ENCODE measurements at places on chromosomes 2 and 18.

- no peak for DNase-seq
These were observed 128.0 kb upstream of the HNRNPA3 start for GRCh38 chr2:177084607-177085006.

GRCh38 chr2:225488743-225489142 is 89.2 kb downstream of the NYAP2 start:
- DNase-seq = no peak

DNA sequence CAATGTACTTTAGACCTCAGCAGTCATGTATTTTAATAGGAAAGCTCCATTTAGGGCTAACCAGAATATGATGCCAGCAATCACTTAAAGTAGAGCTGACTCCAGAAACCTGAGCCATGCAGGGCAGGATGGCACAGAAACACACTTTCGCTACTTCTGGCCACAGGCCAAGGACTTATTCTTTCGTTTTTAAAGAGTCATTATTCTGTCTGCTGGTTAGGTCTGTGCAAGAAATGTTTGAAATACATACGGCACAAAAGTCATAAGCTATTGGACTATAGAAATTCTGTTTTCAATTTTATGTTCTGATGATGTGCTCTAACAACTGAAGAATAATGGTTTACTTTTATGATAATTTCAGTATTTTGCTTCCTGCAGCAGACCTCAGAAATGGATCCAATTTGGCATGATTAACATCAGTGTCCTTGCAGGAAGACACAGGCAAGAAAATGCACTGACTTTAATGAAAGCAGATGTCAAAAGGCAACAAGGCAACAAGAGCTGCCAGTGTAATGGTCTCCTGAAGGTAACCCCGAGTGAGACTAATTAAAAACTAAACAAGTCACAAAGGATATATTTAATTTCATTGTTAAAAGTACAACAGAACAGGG is 114.4 kb upstream of the CHRNA1 start:
- no peak for DNase-seq

DNA sequence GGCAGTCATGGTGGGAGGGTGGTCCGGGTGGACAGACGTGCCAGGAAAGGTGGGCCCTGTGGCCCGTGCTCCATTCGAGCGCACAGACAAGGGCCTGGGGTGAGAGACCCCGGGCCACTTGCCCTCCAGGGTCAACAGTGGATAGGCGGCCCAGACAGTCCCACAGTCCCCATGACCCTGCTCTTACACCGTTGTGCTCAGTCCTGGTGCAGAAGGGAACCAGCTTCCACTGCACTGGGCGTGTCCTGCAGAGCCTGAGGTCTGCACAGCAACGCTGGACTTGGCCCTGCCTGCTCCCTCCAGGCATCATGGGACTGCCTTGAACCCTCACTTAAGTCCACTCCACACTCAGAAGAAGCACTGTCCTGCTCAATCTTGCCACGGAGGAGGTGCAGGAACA is 52.0 kb downstream of the PXDN start:
- DNase-seq = no peak

GRCh38 chr2:65885266-65885665 is 452.9 kb upstream of the SPRED2 start:
- no peak for DNase-seq

DNA sequence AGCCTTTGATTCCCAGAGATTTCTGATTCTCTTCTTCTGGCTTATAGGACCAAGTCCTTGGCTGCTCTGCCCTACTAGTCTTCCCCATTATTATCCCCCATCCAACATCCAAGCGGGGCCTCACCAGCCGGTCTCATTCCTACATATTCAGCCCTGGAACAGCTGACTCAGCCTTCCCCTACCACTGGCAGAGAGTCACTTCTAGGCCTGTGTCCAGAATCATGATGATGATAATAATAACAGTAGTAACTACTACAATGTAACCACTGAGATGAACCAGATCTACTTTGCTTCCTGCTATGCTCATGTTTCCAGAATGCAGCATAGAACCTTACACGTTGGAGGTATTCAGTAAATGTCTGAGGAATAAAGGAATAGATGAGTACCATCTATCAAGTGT is 295.2 kb downstream of the SRBD1 start:
- DNase-seq = no peak

GRCh38 chr2:129903586-129904425 is 75.7 kb upstream of the RAB6C start:
- DNase-seq = no peak

- DNase-seq = no peak
These were observed 294.5 kb downstream of the CCDC178 start for GRCh38 chr18:33146014-33146413.

GRCh38 chr2:175057078-175057685 is 52.0 kb upstream of the CHN1 start:
- no peak for DNase-seq

DNA sequence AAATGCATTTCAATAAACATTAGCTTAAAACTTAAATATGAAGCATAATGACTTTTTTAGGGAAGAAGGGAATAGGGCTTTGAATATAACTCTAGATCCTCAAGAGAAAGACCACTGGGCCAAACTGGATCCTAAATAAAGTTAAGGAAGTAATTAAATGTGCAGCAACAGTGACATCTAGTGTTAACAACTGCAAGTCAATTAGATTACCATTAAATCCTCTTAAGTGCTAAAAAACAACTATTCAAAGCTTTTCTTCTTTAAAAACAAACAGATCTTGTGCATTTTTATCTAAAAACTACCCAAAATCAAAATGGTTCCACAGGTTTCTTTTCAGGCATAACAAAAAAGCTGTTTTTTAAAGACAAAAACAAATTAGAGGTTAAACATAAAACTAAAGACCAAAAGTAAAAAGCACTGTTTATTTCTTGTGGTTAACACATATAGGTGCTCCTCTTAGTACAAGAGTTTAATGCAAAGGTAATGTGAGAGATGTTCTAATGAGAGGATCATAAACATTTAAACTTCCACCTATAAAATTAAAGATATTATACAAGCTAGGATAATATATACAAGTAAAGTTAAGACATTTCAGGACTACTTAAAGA is 111.4 kb downstream of the THADA start:
- DNase-seq = no peak

GRCh38 chr2:237968048-237968862 is 1.4 kb downstream of the UBE2F start:
- peak; percentile 10 for DNase-seq

GRCh38 chr2:41647468-41648050 is 400.3 kb upstream of the PKDCC start:
- no peak for DNase-seq

DNA sequence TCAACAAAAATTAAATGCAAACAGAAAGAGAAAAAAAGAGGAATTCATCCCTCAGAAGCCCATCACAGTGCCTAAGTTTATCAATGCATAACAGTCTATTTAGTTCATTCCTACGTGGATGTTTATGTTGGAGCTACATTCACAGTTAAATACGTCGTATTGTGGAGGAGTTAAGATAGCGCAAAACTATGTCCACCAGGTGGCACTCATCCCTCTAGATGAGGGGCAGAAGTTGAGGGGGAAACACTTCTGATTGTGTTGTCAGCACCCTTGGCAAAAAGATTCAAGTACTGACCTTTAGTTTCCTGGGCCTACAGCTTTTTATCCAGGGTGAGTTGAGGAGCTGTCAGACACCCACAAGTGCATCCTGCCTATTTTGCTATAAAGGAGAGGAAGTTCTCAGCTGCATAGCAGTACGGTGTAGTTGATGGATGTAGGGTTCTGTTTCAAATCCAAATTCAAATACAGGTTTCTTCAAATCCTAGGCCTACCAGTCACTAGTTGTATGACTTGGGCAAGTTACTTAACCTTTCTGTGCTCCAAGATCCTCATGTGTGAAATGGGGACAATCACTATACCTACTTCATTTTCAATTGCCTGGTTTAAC is 26.8 kb upstream of the MYO1B start:
- peak; percentile 34 for DNase-seq

- DNase-seq = no peak
These were observed 16.4 kb downstream of the CAPN13 start for GRCh38 chr2:30790879-30791278.

DNA sequence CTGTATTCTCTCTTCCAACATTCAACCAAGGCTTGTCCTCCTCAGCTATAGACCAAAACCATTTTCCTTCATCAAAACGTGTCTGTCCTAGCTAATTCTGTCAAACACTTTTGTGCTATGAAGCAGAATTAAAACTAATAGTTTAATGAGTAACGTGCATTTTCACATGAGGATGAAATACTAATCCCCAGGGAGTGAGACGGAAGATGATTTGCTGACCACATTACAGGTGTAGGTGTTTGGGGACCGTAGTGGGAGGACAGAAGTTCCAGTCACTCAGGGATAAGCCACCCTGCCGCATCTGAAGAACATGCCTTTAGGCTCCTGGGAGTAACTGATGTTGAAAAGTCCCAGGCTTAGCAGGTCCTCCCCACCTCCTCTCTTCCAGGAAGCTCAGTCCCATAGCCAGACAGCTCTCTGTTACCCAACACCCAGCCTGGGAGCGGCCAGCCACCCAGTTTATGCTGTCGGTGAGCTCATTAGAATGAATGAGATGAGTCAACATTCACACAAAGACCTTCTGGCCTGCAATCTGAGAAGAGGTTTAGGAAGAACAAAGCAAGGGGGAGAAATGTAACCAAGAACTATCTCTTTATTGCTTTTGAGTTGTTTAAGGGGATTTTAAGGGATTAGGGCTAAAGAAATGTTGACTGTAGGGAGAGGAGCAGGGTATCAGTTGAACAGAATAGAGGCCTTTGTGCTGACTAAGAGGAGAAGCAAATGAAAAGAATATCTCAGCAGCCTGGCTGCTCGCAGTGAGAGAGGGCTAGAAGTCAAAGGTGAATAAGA is 122.5 kb downstream of the FOXI3 start:
- DNase-seq = no peak

- DNase-seq = no peak
These were observed 46.8 kb upstream of the TRIM43B start for GRCh38 chr2:95531254-95531771.

GRCh38 chr2:7089898-7090510 is 172.8 kb downstream of the RNF144A start:
- no peak for DNase-seq

GRCh38 chr18:70559446-70559845 is 270.6 kb downstream of the SOCS6 start:
- DNase-seq = no peak

GRCh38 chr2:128442891-128443302 is 124.2 kb upstream of the HS6ST1 start:
- DNase-seq = no peak

DNA sequence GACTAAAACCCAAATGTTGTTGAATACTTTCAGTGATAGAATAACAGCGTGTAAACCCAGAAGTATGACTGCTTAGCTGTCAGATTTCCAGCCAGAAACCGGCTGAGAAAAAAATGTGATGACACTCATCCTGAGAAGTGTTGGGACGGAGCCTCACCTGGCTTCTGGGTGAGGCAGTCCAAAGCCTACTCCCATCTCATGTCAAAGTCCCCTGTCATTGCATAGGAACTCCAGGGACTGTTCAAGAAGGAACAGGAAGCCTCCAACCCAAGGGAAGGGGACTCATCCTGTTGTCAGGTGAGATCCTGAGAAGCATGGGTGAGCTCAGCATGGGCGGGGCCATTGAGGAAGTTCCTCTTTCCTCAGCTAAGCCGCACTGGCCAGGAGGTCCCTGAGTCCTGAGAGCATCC is 11.3 kb upstream of the CHRNA1 start:
- DNase-seq = no peak

DNA sequence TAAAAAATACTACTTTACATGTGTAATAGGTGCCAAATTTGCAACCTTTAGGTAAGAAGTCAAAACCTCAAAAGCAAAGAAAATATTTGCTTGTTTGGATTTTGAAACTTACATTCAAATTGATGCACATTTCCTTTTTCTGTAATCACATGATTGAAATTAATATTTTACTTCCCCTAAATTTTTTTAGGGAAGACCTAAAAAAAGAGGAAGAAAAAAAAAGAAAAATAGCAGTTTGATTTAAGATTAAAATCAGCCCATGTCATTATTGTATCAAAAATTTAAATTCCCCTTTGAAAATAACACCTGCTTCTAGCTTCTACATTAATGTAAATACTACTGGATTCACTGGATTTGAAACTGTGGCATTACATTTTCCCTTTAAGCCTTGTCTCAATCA is 68.2 kb upstream of the STON1 start:
- no peak for DNase-seq

DNA sequence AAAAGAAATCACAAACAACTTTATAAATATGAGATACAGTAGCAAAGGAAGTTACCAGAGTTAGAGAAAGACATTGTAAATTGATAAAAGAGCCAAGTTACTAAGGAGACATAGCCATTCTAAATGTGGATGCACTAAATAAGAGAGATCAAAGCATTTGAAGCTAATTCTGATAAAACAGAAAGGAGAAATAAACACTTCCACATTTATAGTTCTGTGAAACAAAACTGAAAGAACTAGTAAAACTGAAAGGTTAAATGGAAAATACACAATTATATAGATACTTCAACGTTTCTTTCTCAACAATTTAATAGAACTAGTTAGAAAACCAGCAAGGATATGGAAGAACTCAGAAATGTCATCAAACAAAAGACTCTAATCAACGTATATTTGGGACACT is 309.0 kb upstream of the CDH2 start:
- no peak for DNase-seq

- no peak for DNase-seq
These were observed 154.2 kb upstream of the CCDC195 start for GRCh38 chr2:224870341-224870740.

DNA sequence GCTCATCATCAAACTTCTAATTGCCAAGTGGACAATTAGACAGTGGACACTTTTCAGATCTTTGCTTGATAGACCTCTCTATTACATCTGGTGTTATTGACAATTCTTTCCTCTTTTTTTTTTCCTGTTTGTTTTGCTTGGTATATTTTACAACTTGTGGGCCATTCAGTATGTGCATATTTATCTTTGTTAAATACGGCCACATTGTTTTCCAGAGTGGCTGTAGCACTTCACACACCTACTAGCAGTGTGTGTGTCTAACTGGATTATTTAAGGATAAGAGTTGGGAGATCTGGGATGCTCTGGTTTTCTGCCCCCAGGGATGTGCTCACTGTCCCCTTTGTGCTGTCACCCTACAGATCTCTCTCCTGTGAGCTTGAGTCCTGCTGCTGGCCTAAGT is 4.1 kb upstream of the SLC4A5 start:
- no peak for DNase-seq

DNA sequence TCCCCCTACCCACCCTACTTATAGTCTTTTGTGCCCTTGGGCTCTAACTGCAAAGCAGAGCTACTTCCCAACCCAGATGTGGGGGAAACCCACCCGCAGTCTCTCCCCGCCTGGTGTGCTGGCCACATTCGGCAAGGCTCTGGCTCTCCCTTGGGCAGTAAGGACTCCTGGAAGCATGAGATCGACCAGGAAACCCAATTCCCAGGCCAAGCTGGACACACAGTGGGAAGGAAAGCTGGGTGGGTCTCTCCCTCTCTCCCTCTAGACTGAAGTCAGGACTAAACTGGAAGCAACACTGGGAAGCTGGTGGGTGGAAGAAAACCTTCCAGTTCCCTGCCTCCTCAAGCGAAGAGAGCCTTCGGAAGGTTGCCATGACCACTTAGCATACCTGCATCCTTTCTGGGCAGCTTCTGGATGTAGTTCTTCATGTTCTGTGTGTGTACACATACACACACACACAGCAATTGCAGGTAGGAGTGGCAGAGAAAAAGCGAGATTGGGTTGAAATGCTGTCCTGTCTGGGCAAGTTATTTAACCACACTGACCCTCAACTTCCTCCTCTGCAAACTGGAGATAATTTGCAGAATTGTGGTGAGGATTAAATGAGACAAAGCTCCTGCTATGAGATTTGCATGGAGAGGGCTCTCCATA is 33.9 kb downstream of the ZBTB7C start:
- no peak for DNase-seq

- DNase-seq = no peak
These were observed 6.5 kb upstream of the FN1 start for GRCh38 chr2:215442401-215442787.
